ENCODE measurements at places on chromosomes 6 and 20.

DNA sequence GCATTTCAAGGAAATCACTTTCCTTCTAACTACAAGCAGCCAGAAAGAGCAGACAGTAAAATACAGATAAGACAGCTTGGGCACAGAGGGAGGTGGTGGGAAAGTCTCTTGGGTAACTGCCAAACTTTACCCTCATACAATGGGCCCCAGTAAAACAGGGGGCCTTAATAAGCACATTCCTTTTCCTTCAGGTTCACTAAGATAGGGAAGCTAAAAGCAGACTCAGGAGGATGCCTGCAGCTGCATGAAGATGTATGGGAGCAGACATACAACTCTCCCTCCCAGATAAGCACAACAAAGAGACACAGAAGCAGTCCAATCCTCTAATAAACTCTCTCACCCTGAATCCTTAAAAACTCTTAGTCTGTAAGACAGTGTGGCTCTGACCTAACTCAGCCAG, 49.0 kb downstream of the SIM1 start:
- DNase-seq, result no peak

DNA sequence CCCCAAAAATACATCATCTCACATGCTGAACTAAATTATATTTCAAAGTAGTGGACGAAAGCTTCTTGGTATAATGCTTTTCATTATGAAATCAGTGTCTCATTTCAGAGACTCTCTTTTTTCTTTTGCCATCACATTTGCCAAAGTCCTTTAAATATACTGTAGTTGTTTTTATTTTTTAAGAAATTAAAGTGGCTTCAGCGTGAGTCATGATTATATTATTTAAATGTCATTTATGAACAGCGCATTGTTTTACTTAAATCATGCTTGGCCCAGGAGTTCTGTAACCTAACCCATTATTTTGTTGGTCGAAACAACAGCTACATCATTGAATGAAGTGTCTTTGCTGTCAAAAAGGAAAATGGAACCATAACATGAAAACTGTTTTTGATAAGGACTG, 100.9 kb downstream of the CD109 start:
- DNase-seq, result peak; percentile 6

DNA sequence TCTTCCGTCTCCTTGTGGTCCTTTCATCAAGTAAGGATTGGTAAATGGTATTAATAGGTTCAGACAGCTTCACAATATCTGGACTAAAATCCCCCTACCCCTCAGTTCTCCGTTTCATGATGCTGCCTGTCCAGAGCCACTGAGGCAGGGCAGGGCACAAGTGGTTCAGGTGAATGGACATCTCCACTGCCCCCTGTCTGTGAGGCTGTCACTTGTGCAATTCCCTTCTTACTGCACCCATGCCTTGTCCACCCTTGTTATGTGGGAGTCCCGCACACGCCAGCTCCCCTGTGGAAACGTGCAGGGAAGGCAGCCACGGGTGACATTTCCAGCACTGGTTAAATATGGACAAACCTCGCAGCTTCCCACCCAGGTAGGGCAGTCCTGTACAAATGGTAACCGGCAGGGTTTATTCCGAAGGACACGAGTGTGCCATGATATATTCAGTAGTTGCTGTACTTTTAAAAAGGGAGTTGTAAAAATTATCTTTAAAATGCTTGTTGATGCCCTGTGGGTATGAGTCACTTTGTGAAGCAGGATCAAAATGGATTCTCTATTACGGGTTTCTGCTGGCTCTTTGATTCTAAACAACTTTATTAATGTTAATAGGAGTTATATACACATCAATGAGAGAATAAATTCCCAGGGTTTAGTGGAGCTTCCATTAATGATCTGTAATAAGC, 73.5 kb downstream of the FYN start:
- DNase-seq, result peak; percentile 36

- DNase-seq, result peak; percentile 45
Measured at GRCh38 chr6:134161041-134161440, 108.6 kb upstream of the SLC2A12 start.

- DNase-seq, result no peak
Measured at GRCh38 chr6:148967011-148967520, 220.2 kb downstream of the UST start.

DNA sequence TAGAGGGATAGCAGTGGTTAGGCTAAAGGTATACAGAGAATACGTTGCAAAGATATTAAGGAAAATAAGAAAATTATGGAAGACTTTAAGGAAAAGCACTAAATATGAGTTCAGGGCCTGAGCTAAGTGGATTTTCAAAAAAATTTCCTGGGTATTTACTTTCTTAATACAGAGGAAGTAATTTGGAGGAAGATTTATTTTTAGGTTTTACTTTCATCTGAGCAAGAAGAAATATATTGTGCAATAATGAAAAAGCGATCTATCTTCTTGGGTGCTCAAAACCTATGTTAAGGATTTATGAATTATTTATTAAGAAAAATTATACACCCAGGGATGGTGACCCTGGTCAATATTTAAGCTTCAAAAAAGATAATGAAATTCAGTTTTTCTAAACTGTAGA, 224.7 kb downstream of the PLCB1 start:
- DNase-seq, result no peak

DNA sequence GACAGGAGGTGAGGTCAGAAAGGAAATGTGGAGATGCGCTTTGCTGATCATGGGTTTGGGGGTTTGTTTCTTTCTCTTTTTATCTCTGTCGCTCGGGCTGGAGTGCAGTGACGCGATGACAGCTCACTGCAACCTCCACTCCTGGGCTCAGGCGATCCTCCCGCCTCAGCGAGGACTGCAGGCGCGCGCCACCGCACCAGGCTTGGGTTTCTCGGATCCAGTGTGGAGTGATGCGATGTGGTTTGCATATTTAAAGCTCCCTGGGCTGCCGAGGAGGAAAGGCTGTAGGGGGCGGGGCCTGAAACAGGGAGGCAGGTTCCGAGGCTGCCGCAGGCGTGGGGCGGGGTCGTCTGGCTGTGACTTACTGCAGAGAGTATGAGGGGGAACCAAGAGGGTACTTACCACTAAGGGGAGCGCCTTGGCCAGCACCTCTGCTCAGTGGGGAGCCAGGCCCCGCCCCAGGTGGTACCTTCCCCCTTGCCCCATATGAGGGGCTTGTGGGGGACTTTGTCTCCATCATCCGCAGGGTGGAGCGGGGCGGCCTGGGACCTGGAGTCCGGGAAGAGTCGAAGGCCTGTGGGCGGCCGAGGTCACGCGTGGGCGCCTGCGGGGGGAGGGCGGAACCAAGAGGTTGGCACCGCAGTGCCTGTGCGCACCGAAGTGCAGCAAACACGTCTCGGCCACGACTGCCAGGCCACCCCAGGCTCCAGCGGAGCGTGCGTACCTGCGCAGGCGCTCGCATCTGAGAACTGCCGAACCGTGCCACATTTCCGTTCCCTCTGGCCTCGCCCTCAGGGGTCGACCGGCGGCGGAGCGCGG, 12.7 kb upstream of the BAK1 start:
- no peak for DNase-seq

GRCh38 chr6:50457351-50457750, 256.0 kb upstream of the TFAP2D start:
- DNase-seq, result no peak

DNA sequence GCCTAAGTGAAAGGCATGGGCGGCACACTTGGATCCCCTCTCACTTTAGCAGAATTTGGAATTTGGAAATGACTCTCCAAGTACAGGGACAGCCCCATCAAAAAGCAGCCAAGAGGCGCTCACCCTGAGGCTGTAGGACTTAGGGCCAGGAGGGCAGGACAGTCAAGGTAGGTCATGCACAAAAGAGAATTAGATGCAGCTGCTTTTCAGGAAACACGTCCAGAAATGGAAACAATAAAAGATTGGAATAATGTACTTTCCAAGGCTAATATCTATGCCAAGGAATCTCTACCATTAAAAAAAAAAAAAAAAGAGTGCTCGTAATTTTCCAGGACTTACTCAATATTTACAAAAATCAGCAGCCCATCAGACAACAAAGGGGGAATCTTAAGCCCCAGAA, 19.9 kb downstream of the PREP start:
- DNase-seq, result no peak

DNA sequence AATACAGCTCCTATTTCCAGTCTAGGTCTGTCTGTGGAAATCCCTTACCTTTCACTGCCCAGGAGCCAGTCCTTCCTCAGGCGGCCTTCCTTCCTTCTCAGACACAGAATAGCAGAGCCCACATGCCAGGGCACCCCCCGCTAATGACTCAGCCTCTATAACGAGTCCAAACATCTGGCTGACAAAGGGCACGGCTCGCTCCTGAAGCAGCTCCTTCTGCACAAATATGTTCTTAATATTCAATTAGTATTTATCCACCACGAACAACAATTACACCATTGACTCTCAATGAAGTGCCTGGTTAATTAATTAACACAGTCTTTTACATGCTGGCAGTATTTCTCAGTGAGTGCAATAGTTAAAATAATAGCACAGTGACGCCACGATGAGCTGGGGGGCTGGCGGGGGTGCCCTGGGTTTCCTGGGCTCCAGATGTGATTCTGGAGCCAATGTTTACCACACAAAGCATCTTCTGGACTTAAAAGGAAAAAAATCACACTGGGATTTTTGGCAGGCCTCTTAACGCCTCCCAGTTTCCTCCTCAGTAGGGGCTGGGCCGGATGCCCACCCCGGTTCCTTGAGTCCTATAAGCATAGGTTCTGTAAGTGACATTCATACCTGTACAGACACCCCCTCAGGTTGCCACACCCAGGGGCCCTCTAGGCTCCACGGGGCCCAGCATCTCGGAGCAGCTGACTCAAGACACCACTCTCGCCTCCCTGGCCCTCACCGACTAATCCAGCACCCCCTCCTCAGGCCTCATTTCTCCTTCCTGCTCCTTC, 158.6 kb upstream of the MLN start:
- peak; percentile 15 for DNase-seq

GRCh38 chr20:14879020-14879697, 541.7 kb upstream of the FLRT3 start:
- DNase-seq, result peak; percentile 24

- DNase-seq, result no peak
Measured at GRCh38 chr6:39558079-39558478, 167.1 kb downstream of the KIF6 start.

DNA sequence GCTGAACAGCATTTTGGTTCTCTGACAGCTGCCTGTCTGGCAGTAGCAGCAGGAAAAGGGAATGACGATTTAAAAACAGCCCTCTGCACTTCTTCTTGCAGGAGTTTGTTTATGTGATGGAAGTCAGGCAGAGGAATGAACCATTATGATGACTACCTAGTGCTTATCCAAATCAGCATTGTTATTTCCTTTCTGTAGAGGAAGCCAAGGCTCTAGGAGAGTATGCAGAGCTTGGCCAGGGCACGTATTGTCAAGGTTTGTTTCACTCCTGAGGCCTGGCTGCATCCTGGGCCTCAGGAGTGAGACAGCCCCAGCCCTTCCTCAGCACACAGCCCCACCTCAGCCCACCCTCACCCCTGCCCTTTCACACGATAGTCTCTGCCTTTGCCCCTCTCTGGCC, 68.5 kb downstream of the FAM229B start:
- DNase-seq, result peak; percentile 77

DNA sequence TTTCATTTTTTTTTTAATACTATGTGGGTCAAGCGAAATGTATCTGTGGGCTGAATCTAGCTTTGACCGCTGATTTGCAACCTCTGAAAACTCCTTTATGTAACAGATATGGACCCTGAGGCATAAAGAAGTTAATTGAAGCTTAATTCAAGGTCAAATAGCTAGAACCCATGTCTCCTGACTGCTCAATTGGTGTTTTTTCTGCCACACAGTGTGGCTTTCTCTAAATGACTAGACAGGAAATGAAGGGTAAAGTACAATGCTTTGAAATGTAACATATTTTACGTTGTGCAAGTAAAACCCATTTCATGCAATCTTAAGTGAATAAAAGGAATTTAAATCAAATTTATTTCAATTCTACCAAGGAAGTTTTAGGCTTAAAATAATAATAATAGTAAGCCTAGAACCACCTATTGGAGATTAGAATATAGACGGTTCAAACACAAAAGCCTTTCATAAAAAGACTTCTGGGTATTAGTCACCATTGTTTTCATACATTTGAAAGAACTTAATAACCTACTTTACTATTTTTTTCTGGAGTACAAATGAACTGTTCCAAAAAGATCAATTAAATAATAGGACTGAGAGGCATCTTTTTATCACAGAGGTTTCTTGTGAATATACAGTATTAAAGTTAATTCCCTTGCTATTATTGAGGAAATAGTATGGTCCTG, 279.8 kb downstream of the EPHA7 start:
- no peak for DNase-seq

GRCh38 chr6:88367248-88367647, 201.1 kb upstream of the CNR1 start:
- no peak for DNase-seq

DNA sequence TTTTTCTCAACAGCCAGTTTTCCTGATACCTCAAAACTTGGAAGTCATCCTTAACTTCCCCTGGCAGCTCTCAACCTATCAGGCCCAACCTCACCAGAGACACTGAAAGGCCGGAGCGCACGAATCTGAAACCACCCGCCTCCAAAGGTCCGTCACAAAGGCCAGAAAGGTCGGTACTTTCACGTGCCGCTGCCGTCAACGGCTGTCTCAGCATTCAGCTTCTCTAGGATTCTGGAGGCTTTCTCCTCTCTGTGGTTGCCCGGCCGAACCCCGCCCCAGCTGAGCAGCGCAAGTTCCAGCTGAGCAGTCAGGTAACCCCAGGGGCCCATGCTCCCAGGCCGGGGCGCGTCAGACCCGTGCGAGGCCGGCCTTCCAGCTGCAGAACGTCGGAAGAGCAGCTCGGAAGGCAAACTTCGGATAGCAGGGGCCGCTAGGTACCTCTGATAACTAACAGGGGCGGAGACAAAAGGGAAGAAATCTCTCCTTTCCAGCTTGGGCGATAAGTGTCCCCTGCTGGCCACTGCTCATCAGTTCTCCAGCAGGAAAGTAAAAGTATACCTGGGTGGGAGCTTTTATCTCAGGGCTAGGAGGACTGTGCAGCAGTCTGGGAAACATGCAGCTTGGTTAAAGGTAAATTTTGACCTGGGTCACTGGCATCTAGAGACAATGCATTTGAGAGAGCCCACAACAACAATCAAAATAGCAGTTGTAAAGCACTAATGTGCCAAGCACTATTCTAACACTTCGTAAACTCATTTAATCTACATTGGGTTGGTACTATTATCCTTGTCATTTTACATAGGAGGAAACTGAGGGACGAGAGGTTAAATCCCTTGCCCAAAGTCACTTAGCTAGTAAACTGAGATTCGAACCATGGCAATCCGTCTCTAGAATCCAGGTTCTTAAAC, 16.1 kb downstream of the ZSCAN12 start:
- DNase-seq, result peak; percentile 93

- DNase-seq, result no peak
Measured at GRCh38 chr20:55095745-55096400, 620.5 kb downstream of the DOK5 start.

- DNase-seq, result no peak
Measured at GRCh38 chr20:33657704-33658095, 4.4 kb upstream of the C20orf144 start.
